Tibial nerve (tissue), 4 donors: ENCODE measurements at places on chromosomes 12 and 14. TPM values are rescaled to one million over a fixed set of nuclear protein-coding genes. Genes with fewer than 3 reads are reported as not detected.
A peak's percentile ranks its signal among the peaks of the same experiment; 100 is the strongest.

DNA sequence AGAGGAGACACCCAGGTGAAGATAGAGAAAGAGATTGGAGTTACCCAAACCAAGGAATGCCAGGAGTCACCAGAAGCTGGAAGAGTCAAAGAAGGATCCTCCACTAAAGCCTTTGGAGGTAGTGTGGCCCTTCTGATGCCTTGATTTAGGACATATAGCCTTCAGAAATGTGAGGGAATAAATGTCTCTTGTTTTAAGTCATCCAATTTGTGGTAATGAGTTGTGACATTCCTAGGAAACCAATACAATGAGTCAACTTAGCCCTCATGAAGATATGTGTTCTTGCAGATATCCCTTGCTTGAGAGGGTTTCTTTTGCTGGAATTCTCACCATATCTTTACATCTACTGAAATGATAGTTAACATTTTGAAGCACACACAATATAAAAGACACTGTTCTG is 58.8 kb downstream of the CCER1 start:
- DNase-seq = no peak

GRCh38 chr12:52920937-52921336 is 16.1 kb upstream of the KRT8 start:
- DNase-seq = no peak

GRCh38 chr14:43894534-43894933 is 612.5 kb downstream of the FSCB start:
- no peak for DNase-seq

SERPINA1 gene
- 6.0 TPM for total RNA-seq

- no peak for DNase-seq
Observed at GRCh38 chr12:80325167-80325959, 118.7 kb upstream of the PTPRQ start.

AQP5 gene
- 0.21 TPM for total RNA-seq

TMEM117 gene
- 23.2 TPM for total RNA-seq

DNA sequence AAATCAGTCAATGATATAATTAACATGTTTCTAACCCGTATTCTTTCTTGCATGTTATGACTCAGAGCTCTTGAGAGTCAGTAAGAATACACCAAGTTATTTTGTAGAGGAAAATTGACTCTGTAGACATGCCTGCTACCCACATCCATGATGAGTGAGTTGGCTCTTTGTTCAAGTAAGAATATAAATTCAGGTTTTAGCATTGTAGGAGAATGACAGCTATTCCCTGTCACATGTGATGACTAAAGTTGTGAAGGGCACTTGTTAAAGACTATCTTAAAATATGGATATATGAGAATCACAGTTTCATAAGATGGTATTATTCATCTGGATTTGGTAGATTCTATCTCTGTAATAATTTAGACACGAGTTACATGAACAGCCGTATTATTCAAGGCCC is 209.1 kb downstream of the CCDC59 start:
- DNase-seq = no peak

TAS2R42 gene
- not detected for total RNA-seq

- no peak for DNase-seq
Observed at GRCh38 chr12:79648881-79649280, 41.9 kb downstream of the PAWR start.

- DNase-seq = no peak
Observed at GRCh38 chr14:24274101-24274543, 2.7 kb upstream of the RABGGTA start.

LTBP2 gene
- total RNA-seq = 67.1 TPM

DNA sequence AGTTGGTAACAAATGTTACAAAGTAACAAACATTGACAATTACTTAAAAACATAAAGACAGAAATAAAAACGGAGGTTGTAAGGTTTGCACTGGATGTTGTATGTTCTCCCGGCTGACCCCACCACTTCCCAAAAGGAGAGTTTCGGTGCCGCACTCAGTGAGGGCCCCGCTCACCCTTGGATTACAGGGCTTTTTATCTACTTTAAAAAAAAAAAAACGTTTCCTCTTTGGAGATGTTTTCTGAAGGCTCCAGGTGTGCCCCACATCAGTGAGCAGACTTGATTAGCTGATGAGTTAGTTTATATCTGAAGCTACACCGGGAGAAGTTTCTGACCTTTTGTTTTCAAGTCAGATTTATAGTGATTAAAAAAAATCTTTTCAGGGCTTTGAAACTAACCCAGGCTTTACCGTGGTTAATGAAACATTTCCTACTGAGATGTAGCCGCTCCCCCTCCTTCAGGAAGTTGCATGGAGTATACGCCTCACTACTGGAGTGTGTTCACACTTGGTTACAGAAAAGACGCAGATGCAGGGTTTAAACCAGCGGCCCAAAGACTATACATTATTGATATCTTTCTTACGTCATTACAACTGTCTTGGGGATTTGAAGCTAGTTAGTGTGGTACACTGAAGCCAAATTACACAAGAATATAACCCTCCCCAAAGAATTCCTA is 38.0 kb upstream of the BCL7A start:
- no peak for DNase-seq

- DNase-seq = no peak
Observed at GRCh38 chr12:83326666-83327065, 640.0 kb downstream of the TMTC2 start.

DNA sequence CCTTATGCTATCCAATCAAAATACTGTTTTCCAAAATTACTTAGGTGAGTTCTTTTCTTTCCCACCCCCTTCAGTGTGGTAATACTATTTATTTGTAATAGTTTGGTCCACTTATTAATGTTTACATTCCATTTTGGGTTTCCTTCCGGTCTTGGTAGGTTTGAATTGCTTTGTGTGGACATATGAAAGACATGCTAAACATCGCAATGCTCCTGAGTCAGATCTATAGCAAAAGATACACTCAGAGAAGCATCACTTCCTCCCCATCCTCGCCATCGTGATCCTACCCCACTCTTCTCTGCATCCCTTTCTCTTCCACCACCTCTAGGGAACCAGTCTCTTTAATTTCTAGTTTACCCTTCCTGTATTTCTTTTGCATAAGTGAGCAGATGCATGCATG is 30.0 kb downstream of the TUNAR start:
- no peak for DNase-seq

KRT73 gene
- total RNA-seq = not detected

- DNase-seq = no peak
Observed at GRCh38 chr14:65943150-65943549, 530.6 kb downstream of the FUT8 start.

DNA sequence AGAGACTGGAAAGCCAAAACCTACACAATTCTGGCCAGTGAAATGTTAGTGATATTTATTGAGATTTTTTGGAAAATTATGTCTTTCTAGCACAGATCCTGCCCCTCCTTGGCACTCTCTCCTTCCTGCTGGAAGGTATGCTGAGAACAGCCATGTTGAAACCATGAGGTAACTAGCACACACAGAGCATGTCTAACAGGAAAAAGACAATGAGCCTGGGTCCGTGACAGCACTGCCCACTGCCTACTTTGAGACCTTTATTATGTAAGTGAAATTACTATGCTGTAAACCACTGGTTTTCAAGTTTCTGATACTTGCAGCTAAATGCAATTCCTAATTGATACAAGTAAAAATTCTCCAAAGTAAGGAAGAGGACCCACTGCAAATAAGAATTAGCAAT is 81.6 kb upstream of the SINHCAF start:
- DNase-seq = no peak

MYRFL gene
- not detected for total RNA-seq

- DNase-seq = no peak
Observed at GRCh38 chr12:109458086-109458485, 19.0 kb downstream of the KCTD10 start.

FSCB gene
- 0.30 TPM for total RNA-seq

GRCh38 chr14:20332431-20332787 is 670 bp downstream of the CCNB1IP1 start:
- DNase-seq = no peak

DNA sequence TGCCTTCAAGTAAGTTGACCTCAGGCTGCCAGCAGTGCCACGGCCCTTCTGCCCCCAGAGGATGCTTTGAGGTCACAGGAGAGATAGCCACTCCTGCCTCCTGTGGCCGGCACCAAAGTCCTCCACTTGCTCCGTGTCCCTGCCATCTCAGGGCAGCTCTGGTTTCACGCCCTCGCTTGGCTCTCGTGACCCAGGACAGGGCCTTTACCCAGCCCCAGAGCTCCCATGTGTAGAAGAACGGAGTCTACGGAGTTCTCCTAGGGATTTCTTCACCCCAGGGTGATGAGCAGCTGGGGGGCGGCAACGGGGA is 178.1 kb downstream of the ADGRD1 start:
- no peak for DNase-seq

GRCh38 chr14:73463411-73463810 is 5.1 kb upstream of the NUMB start:
- peak; percentile 68 for DNase-seq

DNA sequence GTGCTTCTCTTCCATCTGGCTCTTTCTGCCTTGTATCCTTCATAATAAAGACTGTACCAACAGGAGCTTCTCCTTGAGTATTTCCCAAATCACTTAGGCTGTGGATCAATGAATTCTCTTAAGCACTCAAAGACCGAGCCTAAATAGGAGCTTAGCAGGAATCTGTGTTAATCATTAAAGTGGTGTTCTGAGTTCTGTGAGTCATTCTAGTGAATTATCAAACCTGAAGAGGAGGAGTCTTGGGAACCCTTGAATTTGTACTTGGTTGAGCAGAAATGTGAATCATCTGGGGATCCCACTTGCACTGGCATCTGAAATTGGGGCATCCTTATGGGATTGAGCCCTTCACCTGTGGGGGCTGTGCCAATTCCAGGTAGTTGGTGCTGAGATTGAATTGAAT is 946.2 kb downstream of the BCL11B start:
- no peak for DNase-seq

DNA sequence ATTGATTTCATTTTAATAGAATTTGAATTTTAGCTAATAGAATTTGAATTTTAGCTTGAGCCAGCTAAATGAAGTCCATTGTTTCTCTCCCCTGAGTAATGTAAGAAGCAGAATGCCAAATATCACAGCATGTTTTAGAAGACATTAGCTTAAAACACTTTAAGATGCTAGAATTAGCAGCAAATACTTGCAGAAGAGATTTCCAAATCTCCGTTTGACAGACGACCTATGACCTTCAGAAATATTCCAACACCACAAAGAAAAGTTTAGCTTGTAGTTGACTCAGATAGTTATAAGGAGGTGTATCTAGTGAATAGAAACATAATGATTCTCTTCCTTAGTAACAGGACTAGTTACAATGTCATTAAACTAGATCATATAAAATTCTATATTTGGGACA is 51.7 kb upstream of the MYF6 start:
- DNase-seq = no peak

GRCh38 chr12:119072440-119072839 is 91.1 kb downstream of the SRRM4 start:
- no peak for DNase-seq

ASB2 gene
- 0.60 TPM for total RNA-seq

AKAP5 gene
- total RNA-seq = 0.42 TPM

GRCh38 chr12:25482625-25483024 is 70.5 kb downstream of the LMNTD1 start:
- no peak for DNase-seq

DNA sequence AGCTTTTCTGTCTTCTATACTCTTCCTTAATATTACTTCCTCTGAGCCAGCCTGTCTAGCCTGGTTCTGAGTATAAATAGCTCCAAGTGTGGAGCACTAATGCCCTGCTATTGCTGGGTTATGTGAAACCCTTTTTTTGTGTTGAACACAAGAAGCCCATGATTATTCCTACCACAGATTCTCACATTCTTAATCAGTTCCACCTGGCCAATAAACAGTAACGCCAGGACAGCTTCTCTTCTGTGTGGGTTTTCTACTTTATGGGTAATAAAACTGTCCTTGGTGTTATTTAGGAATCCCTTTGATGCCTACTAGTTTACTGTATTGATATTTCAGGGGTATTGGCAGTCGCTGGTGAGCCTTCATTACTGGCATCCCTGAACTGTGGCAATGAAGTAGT is 48.9 kb upstream of the LRIG3 start:
- no peak for DNase-seq

- no peak for DNase-seq
Observed at GRCh38 chr14:52342849-52343596, 28.9 kb downstream of the PTGER2 start.

GRCh38 chr12:70246580-70246979 is 3.3 kb downstream of the CNOT2 start:
- DNase-seq = no peak

DNA sequence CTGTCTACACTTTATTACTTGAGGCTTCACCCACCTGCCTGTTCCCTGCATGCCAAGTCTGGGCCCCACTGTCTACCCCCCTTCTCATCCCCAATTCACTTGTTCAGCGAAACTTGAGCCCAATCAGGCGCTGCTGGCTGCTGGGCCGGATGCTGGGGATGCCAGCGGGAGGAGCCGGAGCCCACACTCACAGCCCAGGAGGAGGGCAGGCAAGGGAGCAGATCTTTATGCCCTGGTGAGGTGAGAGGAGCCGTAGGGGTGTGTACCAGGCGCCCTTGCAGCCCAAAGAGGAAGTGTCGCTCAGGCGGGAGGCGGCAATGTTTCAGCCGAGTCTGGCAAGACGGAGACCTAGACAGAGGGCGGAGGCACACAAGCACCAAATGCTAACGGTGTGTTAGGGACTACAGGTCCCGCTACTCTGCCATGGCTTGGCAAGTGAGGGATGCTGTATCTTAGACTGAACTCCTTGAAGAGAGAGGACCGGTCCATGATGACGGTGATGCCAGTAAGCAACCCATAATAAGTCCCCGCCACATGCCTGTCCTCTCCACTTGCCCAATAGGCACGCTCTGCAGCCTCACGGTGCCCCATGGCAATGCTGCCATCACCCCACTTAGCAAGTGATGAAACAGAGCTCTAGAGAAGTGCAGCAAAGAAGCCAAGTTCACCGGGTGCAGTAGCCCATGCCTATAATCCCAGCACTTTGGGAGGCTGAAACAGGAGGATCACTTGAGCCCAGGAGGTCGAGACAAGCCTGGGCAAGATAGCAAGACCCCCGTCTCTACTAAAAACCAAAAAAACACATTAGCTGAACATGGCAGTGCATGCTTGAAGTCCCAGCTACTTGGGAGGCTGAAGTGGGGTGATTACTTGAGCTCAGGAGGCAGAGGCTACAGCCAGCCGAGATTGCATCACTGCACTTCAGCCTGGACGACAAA is 41.6 kb downstream of the LRRC74A start:
- DNase-seq = no peak

TMCC3 gene
- total RNA-seq = 14.1 TPM

TEX52 gene
- total RNA-seq = not detected

DNA sequence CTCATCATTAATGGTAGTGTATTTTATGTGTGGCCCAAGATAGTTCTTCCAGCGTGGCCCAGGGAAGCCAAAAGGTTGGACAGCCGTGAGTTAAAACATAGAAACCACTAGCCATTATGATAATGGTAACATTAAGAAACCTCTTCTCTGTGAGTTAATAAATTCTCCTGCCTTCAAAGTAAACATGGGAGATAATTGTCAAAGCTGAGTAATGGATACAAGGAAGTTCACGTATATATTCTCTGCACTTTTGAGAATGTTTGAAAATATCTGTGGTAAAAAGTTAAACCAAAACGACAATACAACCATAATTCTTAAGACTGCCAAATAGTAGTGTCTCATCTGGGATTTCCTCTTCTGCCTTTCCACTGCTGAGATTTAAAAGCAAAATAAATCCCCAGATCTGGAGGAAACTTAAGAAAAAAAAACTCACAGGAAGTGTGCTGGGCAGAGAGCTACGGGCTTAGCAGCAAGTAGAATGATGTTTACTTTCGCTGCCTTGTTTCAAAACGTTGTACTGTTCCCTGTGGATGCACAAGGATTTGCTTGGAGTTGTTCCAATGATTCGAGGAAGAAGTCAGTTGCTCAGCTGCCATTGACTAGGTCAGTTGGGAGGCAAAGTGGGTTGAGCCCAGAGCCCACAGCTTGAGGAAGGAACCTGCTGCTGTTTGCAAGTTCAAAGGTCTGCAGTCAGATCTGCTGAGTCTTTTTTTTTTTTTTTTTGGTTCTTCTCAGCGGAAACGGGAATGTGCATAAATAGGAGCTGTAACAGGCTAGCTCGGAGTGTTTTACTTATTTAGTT is 1.7 kb downstream of the TPCN1 start:
- DNase-seq = peak; percentile 75
